ENCODE measurements at places on chromosomes 1 and 21.

GRCh38 chr1:171252482-171252881 is 4.2 kb downstream of the FMO1 start:
- no peak for DNase-seq

GRCh38 chr21:36155603-36156338 is 853 bp upstream of the DOP1B start:
- no peak for DNase-seq

DNA sequence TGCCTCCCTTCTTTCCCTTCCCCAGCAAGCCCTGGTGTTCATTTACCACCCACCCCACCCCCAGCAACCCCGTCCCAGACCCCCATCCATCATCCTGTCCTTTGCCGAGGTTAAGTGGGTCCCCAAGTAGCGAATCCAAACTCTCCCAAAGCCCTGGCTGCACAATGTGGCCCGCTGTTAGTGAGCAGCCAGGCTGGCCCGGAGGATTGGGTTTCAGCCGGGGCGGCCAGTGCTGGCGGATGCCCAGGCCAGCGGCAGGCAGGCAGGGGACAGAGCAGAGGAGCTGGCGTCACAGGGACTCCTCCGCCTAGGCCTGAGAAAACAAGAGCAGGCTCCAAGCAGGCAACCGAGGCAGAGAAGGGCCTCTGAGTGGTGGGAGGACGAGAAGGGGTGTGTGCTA is 61.4 kb downstream of the EPHB2 start:
- no peak for DNase-seq

GRCh38 chr1:2466958-2467554 is 9.0 kb upstream of the PLCH2 start:
- DNase-seq: no peak

GRCh38 chr1:68147534-68148171 is 84.7 kb downstream of the WLS start:
- DNase-seq: no peak

DNA sequence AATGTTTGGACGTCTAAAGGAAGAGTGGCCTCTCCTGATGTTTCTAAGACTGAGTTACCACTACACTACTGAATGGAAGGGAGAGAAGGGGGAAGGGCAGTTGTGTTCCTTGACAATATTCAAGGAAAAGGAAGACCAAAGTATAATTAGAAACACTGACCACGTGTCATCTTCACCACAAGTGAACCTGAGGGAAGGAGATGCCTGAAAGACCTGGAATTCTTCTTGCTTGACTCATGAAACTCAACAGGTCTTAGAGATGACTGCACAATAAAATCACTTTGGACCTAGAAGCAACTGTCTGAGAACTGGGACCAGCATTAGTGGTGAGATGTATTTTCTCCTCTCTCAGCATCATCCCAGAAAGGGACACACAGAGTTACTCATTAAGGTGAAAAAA is 56.7 kb downstream of the PTPN14 start:
- DNase-seq: peak; percentile 43

DNA sequence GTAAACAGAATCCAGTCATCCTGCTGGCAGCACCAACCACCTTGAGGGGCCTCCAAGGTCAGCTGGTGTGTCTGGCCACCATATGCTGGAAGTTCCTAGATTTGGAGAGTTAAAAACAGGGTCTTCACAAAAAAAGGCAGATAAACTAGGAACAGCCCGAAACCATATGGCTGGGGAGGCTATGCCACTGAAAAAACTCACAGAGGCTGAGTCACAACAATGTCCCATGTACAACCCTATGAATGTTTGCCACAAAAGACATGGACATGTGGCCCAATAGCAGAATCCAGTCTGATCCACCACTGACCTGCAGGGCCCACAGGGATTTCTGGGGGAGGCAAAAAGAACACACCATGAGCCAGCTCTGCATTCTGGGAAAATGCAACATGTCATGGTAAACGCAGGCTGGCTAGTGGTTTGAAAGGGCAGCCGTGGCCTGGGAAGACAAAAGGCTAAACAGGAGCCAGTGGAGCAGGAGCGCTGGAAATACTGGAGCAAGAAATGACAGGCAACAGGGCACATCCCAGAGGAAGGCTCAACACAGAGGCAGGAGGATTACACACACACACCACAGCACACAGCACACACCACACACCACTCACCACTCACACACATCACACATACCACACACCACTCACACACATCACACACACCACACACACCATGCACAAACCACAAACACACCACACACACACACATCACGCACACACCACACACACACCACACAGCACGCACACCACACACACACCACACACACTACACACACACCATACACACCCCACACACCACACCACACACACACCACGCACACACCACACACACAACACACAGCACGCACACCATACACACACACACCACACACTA is 55.4 kb downstream of the HSF2BP start:
- peak; percentile 75 for DNase-seq

- DNase-seq: no peak
Measured at GRCh38 chr1:186418503-186418902, 42.4 kb downstream of the PDC start.

DNA sequence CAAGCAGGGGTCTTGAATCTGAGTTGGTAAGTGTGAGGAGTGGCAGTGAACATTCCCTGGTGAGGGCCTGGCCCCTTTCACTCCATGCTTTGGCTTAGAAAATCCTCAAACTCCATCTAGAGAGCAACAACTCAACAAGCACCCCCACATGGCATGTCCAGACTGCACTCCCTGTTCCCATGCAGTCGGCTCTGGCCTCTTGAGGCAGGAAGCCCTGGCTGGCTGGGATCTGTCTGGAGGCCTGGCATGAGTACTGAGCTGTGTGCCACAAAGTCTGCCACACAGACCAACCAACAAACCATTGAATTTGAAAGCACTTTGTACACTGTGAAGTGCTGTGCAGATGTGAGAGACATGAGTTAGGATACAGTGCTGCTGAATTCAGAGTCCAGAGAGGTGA is 25.2 kb downstream of the COA7 start:
- peak; percentile 37 for DNase-seq

GRCh38 chr1:155729031-155729898 is 40.4 kb downstream of the DAP3 start:
- peak; percentile 72 for DNase-seq

Measured in AG10803 (cell line).